Fibroblast of the aortic adventitia (primary cell): ENCODE measurements at places on chromosomes 7 and 10. TPM values are rescaled to one million over a fixed set of nuclear protein-coding genes. Genes with fewer than 3 reads are reported as not detected.

DNA sequence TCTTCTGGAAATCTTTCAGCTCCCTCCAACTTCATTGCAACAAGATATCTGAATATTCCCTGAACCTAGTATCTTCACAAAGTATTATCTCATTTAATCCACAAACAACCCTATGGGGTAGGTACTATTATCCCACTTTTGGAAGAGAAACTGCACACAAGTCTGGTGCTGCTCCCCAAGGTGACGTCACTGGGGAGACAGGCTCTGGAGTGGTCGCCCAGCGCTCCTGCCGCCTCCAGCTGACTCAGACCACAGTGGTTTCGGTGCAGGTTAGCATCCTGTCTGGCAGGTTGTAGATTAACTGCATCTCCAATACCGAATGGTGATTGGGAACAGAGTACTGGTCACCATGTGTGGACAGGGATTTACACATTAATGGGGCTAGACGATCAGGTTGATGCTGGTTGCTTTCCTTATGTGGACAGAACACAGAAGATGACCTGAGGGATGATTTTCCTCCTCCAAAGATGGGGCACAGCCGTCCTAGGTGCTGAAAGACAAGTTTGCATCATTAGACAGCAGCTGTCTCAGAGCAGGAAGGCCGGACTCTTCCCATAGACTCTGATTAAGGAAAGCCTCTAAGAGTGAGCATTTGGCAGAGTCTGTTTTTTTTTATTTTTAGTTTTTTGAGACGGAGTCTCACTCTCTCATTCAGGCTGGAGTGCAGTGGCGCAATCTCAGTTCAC is 128.6 kb downstream of the TRRAP start:
- DNase-seq: no peak

- no peak for DNase-seq
These were observed 26.4 kb downstream of the PNPLA8 start for GRCh38 chr7:108499566-108499965.

DNA sequence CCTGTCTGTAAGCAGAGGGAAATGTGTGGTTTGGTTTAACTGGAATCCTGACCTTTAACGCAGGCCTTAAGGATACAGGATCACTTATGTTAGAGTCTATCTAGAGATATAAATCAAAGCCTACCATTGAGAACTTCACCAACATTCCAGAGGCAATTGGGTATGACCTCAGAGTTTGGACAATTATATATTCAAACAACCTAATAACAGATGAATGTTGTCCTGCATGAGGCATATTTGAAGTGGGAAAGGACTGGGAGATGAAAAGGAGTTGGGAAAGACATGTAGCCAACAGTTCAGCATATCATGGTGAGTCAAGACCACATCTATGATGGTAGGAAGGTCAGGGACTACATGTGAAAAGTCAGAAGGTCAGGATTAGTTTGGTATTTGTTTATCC is 274.2 kb downstream of the DOCK4 start:
- no peak for DNase-seq

DNA sequence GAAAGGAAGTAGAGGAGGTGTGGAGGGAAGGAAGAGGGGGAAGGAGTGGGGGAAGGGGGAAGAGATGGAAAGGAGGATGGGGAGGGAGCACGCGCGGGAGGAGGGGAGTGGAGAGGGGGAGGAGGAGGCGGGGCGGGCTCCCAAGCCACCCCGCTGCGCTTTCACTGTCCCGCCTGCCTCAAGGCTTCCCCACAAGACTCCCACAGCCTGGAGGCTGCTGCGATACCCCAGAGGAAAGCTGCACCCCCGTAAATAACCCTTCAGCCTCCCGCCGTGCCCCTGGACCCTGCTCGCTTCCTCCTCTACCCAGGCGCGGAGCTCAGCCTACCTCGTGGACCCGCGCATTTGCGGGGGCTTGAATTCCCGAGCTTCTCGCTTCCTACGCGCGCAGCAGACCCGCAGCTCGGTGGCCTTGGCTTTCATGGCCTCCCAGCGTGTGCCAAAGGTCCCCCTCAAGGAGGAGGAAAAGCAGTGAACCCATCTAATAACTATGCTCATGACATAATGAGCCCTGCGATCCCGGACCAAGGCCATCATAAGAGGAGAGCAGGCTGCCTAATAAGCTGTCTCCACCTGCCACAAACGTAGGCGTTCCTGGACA is at the start of gene C10orf67:
C10orf67 (minus strand) TSS at position 557 of the 601 bp plus-strand sequence; CDS start at position 534, 23 bp downstream.
- peak; percentile 20 for DNase-seq

DNA sequence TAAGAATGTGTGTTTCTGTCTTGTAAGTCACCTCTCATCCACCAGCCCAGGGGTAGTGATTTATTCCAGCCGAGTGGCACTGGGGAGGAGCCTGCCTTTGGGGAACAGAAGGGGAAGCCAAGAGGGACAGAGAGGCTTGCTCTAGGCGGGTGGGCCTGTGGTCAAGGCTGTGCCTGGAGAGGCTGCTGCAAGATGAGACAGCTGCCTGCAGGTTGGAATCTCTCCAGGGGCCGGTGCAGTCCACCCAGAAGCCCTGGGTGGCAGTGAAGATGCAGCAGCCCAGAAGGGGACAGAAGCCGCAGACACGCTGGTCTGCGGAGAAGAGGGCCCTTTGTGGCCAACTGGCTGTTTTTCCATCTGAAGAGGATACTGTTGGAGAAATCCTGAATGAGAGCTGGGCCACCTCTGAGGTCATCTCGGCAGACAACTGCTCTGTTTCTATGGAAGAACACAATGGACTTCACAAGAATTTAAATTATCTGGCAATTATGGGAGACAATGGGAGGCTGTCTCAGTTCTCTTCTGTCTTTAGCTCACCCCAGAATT is 175.7 kb downstream of the GFRA1 start:
- no peak for DNase-seq

- DNase-seq: peak; percentile 21
These were observed 151.3 kb downstream of the CAMK1D start for GRCh38 chr10:12500381-12501303.

DNA sequence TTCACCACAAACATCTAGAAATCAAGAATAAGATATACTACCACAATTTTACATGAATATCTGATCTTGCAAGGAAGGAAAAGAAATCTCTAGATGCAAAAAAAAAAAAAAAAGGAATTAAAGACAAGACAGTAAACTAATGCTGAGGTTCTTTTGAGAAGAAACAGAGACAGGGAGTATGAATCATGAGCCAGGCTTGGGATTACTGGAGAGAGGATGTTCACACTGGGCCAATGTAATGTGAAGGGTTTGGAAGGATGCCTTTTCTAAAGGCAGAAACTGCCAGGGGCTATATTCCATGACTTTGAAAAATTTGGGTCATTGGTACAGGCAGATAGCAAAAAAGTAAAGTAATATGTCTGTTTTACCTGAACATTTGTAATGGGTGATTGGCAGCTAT is 573.0 kb upstream of the IGFBP3 start:
- peak; percentile 66 for DNase-seq

DNA sequence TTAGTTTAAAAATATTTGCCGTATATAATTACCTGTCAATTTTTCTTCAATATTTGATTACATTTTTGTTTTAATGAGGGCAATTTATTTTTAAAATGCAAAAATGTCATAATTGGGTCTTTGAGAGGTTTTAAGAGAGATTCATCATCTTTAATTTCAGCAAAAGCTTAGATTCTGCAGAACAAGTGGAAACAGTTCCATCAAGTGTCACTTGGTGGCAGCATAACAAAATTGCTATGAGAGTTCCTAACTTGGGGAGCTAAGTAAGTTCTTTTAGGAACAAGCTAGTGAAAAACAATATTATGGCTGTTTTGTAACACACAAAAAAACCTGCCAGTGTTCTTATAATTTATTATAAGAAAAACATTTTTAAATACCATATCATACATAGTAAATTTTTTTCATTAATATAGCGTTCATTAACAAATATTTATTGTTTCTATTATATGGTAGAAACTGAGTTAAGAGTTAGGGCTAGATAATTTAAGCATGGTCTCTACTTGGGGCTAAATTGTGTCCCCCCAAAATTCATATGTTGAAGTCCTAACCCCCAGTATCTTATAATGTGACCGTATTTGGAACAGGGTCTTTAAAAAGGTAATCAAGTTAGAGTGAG is 155.2 kb downstream of the MAGI2 start:
- DNase-seq: peak; percentile 85

The CNPY1 gene
- total RNA-seq: not detected in 2 replicates

The PDIA4 gene
- 123 and 200 TPM in 2 replicates for total RNA-seq

The OPALIN gene
- not detected in 2 replicates for total RNA-seq
